ENCODE measurements at places on chromosomes 3 and 15. TPM values are rescaled to one million over a fixed set of nuclear protein-coding genes. Genes with fewer than 3 reads are reported as not detected.

NISCH gene
- 104 TPM for total RNA-seq

CCR1 gene
- 7.6 TPM for total RNA-seq

ITIH4 gene
- 3.3 TPM for total RNA-seq

PLSCR2 gene
- not detected for total RNA-seq

DPPA2 gene
- total RNA-seq: not detected

TMCO5A gene
- total RNA-seq: not detected

CHL1 gene
- total RNA-seq: 8.9 TPM

PPARG gene
- total RNA-seq: 45.4 TPM

ELL3 gene
- 3.3 TPM for total RNA-seq

SLC28A1 gene
- not detected for total RNA-seq

CAV3 gene
- total RNA-seq: not detected

PIERCE2 gene
- 1.2 TPM for total RNA-seq

GOLGA6L1 gene
- not detected for total RNA-seq

LYZL4 gene
- total RNA-seq: not detected

SH2D7 gene
- total RNA-seq: under 0.01 TPM

CCDC54 gene
- not detected for total RNA-seq

GATA2 gene
- total RNA-seq: 2.6 TPM

CFAP100 gene
- not detected for total RNA-seq

RGMA gene
- total RNA-seq: 5.4 TPM

CCR3 gene
- total RNA-seq: 0.33 TPM

ADGRG7 gene
- total RNA-seq: not detected

APBA2 gene
- 12.2 TPM for total RNA-seq

HESX1 gene
- 1.2 TPM for total RNA-seq

ZNF148 gene
- 38.9 TPM for total RNA-seq

CHRD gene
- total RNA-seq: 2.6 TPM

TGM5 gene
- total RNA-seq: not detected

TMEM45A gene
- total RNA-seq: 50.8 TPM

Data from smooth muscle cell of trachea (primary cell).